Kidney (tissue), 22 donors: ENCODE measurements at places on chromosomes 3 and 15. TPM values are rescaled to one million over a fixed set of nuclear protein-coding genes. Genes with fewer than 3 reads are reported as not detected.

DNA sequence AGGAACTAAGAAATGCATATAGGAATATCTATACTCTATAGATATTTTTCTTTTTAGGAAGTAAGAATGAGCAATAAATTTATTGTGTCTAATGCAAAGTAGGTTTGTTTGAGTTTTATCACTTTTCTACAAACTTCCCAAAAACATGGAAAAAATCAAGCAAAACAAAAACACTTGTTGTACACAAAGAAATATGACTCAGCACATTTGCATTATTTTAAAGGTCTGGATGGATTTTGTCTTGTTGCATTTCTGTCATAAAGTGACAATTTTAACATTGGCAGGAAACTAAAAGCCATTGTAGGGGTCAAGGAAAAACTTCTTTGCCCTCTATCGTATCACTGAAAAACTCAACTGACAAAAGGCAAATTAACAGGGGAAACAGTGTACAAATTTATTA is 267.2 kb downstream of the PYDC2 start:
- DNase-seq: no peak

DNA sequence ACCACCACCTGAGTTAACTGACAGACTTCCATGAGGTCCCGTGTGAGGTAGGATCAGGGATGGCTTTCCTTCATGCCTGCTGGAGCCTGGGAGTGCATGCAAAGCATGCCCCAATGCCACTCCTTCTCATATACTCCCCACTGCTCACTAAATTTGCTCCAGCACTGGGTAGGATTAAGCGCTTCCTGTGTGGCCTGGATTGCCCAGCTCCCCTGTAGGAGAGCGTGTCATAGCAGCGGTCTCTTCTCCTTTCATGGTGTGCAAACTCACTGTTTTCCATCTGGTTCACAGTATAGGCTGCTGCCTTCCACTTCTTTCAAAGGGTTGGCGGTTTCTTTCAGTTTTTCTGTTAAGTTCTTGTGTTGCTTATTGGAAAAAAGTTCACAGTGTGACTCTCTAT is 34.1 kb upstream of the ABI3BP start:
- no peak for DNase-seq

DNA sequence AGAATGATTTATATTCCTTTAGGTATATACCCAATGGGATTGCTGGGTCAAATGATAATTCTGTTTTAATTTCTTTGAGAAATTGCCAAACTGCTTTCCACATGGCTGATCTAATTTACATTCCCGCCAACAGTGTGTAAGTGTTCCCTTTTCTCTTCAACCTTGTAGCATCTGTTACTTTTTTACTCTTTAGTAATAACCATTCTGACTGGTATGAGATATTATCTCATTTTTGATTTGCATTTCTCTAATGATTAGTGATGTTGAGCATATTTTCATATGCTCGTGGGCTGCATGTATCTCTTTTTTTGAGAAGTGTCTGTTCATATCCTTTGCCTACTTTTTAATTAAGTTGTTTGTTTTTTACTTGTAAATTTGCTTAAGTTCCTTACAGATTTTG is 1264.2 kb downstream of the OTOL1 start:
- DNase-seq: no peak

The TNFAIP8L3 gene
- 8.9 TPM for total RNA-seq

The SAXO2 gene
- total RNA-seq: 3.2 TPM

DNA sequence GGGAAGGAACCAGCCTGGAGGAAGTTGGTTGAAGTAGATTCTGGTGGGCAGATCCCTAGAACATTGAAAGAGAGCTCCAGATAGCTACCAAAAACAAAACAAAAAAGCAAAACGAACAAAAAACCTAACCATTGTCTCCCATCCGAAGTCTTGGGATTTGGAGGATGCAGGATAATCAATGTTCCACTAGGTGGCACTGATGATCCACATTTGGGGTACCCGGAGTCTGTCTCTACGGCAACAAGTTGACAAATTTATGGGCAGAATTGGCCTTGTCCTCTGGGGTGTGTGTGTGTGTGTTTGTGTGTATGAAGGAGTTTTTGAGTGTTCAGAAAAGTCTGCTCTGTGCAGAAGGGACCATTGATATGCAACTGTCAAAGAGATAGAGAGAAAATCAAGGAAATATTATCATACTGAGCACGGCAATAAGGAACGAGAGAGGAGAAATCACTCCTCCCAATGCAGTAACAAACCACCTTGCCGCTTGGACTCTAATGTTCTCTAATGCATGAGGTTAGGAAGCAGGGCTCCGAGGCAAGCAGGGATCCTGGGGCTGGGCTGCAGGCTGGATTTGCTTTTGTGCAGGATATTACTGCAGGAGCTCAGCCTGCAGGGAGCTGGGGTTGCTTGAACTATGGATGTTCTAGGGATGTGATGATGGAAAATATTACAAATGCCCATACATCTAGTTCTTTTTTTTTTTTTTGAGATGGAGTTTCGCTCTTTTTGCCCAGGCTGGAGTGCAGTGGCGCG is 59.8 kb upstream of the KLHL25 start:
- peak; percentile 88 for DNase-seq

DNA sequence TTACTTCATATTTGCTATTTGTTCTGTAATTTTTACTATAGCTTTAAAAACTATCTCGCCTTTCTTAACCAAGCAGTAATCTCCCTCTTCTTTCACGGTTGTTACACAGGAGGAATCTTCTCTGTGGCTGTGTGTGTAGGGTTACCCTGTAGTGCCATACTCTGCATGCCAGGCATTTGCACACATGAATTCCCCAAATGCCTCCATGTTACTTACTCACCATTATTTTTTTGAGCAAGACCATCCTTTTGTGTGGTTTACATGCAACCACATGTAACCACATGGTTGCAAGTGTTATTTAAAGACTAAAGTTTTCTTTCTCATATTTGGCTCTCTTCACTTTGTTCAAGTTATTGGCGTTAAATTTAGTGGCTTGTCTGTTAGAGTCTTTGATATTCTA is 45.5 kb downstream of the HPS3 start:
- DNase-seq: no peak

- DNase-seq: peak; percentile 7
These were observed 165.5 kb downstream of the FBLN2 start for GRCh38 chr3:13714251-13714916.

The SAMMSON gene
- total RNA-seq: 0.98 TPM

DNA sequence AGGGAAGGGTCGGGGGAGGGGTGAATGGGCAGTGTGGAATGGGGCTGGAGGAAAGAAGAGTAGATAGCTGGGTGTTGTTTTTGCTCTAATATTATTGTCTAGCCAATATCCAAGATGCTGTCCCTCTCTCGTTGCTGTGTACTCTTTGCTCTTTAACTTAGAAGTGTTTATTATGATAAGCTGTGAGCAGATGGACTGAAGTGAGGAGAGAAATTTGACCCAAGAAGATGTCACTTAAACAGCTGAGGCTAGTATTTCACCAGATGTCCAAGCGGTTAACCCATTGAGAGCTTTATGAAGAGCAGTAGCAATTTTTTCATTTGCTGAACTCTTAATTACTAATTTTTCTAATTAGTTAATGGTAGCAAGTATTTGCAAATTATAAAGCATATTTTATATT is 212.2 kb upstream of the TP63 start:
- DNase-seq: peak; percentile 24

GRCh38 chr15:43111354-43111753 is 5.5 kb upstream of the UBR1 start:
- DNase-seq: no peak

DNA sequence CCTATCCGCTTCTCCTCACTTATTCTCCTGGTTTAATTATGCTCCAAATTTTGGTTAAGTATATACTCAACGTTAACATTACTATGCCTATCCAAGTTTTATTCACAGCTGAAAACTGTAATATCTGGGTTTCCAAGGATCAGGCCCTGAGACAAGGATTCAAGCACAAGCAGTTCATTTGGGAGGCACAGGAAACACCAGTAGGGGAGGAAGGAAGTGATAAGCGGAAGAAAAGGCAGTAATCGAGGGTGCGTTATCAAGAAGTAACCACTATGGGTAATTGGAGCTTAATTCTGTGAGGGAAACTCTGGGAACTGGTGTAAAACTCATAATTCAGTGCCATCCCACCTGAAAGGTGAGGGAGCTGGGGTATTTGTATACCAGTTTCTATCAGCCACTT is 120.3 kb downstream of the KCNAB1 start:
- no peak for DNase-seq

The MYLK gene
- total RNA-seq: 164 TPM

- DNase-seq: no peak
These were observed 483.1 kb upstream of the EPHA6 start for GRCh38 chr3:96331341-96331740.

The TEX55 gene
- total RNA-seq: not detected

The RBPMS2 gene
- total RNA-seq: 8.2 TPM

The WDR73 gene
- 39.2 TPM for total RNA-seq

GRCh38 chr3:188220988-188221818 is 67.2 kb downstream of the LPP start:
- no peak for DNase-seq

- DNase-seq: no peak
These were observed 51.1 kb downstream of the ZIC4 start for GRCh38 chr3:147355084-147355752.

- DNase-seq: no peak
These were observed 21.6 kb upstream of the SLC6A20 start for GRCh38 chr3:45817831-45818522.

The STRC gene
- total RNA-seq: 0.19 TPM

DNA sequence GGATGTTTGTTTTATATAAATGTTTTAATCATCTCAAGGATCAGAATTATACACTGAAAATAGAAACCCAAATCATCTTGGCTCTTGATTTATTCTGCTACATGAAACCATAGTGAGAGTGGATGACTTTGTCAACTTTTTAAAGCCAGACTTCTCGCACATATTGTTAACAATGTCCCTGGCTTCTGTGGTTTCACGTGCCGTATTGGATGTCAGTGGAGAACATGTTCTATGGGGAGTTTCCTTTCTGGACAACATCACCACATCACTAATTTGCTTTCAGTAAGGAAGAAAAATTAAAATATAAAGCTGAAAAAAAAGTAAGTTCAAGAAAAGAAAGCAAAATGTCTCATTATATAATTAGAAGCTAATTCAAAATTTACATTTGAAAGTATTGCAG is 297.1 kb upstream of the MME start:
- no peak for DNase-seq

The CERS3 gene
- 0.31 TPM for total RNA-seq

DNA sequence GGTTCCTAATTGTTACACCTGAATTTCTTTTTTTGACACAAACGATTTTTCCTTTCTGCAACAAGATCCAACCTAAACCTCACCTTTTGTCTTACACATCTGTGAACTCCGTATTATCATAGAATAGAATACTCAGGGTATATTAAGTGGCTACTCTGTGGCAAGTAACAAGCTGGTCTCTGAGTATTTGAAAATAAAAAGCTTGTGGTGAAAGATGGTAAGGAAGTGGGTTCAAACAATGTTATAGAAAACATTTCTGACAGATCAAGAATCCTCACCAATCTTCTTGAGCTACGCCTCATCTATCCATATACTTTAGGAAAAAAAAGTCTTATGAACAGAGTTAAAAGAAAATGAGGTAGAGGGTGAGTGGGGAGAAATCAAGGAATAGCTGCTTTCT is 3.5 kb upstream of the ANKRD28 start:
- no peak for DNase-seq

The SPATA12 gene
- total RNA-seq: not detected

The REC114 gene
- not detected for total RNA-seq

The LRRC3B gene
- total RNA-seq: 0.19 TPM

GRCh38 chr3:194869482-194870169 is 183.9 kb downstream of the FAM43A start:
- no peak for DNase-seq

DNA sequence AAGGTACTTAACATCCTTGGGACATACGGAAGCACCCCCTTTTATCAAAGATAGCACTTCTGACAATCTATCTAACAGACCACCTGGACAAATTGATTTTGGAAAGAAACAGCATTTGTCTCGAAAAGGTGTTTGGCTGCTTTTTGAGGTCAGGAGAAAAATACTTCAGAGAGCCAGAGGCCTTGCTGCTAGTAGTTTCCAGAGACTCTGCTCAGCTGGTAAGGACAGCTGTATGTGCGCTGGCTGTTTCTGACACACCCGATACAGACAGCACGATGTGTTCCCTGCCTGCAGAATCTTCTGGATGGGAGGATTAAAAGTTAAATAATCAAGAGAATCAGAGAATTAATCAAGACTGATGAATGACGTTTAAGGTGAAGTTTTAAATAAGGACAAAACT is 15.6 kb upstream of the GYG1 start:
- DNase-seq: no peak

- peak; percentile 22 for DNase-seq
These were observed 351.6 kb downstream of the NSUN3 start for GRCh38 chr3:94414418-94414817.

DNA sequence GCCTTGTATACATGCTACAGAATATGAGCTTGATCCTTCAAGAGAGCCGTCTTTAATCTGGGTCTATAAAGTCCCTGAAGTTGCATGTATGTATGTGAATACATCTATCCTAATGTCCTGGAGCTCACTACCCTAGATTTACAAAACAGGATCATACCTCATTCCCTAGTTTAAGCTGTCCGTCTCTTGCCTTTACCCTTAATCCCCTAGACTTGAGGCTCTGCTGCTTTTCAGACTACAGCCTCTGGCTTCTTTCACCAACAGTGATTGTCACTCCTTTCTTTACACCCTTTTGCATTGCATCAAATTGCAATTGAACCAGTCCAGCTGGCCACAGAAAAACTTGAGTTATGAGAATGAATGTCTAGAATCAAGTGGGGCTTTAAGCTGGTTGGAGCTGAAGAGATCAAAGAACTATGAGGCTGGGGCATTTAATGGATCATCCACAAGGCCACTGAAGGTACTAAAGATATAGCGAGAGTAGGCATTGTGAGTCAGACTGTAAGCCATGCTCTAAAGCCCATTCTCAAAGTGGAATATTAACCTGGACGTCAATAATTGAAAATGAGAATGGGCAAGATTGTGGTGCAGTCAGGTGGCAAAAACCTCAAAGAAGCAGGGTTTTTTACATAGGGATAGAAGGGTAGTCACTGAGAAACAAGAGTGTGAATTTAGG is 12.3 kb upstream of the PLD1 start:
- DNase-seq: no peak

The FEM1B gene
- total RNA-seq: 47.6 TPM
